ENCODE measurements at places on chromosomes 7 and 10.

- DNase-seq, result no peak
These were observed 36.1 kb upstream of the CHST15 start for GRCh38 chr10:124129471-124129870.

DNA sequence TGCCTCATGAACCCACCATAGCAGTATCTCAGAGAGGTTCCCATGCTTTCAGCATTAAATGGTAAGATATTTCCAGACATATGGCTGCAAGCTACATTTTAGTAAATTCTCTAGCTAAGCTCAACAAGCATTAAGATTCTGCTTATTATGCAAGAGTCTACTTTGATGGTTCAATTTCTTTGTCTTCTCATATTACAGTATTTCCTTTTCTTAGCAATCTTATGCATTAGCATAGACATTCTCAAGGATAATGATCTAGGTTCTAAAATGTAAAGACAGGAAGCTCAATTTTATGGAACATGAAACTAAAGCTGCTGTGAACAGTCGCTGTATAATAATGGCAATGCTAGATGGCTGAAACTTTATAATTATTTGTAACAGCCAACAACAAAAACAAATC, 39.2 kb downstream of the MEOX2 start:
- no peak for DNase-seq

DNA sequence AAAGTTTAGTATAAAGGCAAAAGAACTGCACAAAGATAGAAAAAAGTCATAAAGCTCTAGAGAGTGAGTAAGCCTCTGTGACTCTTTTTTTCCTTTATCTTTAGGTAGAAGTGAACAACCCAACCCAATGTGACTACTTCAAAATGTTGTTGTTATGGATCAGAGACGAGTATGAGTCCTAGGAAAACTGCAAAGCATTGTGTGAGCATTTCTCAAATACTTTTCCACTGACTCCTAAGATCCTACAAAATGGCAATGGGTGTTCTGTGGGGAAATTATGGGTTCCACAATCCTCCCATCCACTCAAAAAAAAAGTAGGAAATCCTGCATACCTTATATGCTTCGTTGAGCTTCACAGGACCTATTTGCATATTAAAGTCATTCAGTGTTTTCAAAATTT, 177.1 kb downstream of the DGKI start:
- no peak for DNase-seq

GRCh38 chr7:18370633-18371032, 124.9 kb upstream of the HDAC9 start:
- no peak for DNase-seq

- DNase-seq, result no peak
These were observed 27.3 kb downstream of the TFAM start for GRCh38 chr10:58412502-58412961.

DNA sequence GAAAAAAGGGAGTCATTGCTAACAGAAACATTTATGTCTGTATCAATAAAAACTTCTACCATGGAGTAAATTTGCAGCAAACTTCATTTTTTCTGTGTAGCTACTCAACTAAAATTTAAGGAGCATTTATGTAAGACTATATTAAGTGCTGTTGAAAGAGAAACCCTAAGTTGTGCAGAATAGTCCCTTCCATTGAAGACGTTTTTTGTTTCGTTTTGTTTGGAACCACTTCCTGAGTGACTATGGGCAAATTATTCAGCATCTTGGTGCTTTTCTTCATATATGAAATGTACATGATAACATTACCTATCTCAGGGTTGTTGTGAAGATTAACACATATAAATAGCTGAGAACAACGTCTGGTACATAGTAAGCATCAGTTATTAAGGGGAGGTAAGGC, 24.3 kb downstream of the SEM1 start:
- no peak for DNase-seq

GRCh38 chr10:25938405-25938804, 4.4 kb downstream of the MYO3A start:
- DNase-seq, result no peak

DNA sequence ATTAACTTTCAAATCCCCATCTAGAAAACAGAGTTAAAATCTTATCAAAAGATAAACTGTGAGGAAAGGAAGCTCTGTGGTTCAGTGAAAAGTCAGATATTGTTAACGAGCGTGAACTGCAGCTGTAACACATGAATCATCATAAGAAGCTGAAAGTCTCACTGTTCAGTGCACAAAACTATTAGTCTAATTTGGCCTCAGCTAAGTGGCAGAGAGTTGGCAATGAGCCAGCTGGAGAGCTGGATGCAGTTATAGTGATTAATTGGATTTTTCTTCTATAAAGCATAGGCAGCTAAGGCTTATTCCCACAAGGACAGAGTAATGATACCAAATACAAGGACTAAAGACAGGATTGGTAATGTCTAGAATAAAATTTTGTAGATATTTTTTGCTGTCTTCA, 101.1 kb upstream of the ABCB5 start:
- no peak for DNase-seq

DNA sequence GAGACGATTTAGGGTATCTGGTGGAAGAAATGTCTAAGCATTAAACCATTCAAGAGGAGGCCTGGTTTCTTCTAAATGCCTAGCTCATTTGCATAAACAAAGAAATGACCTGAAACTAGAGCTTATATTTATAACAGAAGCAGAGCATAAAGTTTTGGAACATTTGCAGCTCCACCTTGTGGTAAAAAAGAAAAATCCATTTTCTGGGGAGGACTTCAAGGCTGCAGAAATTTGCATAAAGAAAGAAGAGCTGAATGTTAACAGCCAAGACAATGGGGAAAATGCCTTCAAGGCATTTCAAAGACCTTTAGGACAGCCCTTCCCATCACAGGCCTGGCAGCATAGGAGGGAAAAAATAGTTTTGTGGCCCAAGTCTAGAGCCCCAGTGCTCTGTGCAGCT, 362.0 kb downstream of the ZNF248 start:
- no peak for DNase-seq

- peak; percentile 27 for DNase-seq
These were observed 23.4 kb downstream of the MAD1L1 start for GRCh38 chr7:2209146-2209960.

DNA sequence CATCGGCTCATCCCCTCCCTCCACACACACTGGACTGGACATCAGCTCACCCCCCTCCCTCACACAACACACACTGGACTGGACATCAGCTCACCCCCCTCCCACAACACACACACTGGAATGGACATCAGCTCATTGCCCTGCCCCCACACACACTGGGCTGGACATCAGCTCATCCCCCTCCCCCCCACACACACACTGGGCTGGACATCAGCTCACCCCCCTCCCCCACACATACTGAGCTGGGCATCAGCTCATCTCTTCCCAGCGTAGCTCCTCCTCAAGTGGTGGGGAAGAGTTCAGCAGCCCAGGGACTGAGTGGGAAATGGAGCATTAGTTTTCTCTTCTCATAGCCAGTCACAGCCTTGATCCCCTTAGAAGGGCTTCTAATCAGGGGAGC, 58.1 kb upstream of the WDR11 start:
- no peak for DNase-seq

DNA sequence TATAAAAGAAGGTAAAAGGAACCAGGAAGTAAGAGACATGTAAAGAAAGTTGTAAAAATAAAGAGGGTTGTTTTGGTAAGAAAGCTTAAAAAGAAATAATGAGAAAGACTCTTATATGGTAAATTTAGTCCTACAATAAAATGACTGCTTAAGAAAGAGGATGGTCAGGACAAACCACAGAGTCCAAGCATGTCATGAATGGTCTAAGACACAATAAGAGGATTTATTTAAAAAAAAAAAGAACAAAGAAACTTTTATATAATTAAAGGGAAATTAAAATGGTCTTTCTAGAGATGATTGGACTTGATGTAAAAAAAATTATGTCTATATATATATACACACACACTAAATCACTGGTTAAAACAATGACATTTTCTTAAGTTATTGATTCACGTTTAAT, 18.2 kb downstream of the ATAD1 start:
- no peak for DNase-seq
